ENCODE measurements at places on chromosomes 4 and X.
A peak's percentile ranks its signal among the peaks of the same experiment; 100 is the strongest.

GRCh38 chr4:87521757-87522374 lies 7.3 kb downstream of the SPARCL1 start:
- no peak for DNase-seq

DNA sequence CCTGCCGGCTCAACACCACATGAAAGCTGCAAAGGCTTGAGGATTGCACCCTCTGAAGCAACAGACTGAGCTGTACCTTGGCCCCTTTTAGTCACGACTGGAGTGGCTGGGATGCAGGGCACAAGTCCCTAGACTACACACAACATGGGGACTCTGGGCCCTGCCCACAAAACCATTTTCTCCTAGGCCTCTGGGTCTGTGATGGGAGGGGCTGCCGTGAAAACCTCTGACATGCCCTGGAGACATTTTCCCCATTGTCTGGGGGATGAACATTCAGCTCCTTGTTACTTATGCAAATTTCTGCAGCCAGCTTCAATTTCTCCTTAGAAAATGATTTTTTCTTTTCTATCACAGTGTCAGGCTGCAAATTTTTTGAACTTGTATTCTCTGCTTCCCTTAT lies 123.5 kb upstream of the SMARCAD1 start:
- no peak for DNase-seq

GRCh38 chr4:144179152-144179739 lies 38.7 kb upstream of the GYPA start:
- DNase-seq = no peak

- no peak for DNase-seq
Observed at GRCh38 chrX:69374569-69374968, 129.6 kb upstream of the NALF2 start.

DNA sequence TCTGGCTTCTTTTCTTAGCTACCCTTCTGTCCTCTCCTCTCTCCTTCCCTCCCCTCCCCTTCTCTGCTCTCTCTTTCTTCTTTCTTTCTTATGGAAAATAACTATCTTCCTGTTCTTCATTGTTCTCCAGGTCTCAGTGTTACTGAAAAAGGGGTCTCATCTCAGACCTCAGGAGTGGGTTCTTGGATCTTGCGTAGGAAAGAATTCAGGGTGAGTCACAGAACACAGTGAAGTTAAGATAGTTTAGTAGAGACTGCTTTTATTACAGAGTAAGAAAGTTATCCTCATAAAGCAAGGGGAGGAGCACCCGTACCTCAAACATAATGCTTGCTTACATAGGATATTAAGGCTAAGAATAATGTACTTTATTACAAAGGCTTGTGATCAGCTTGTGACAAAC lies 31.8 kb upstream of the CWH43 start:
- no peak for DNase-seq

GRCh38 chrX:103556963-103557612 lies 28.2 kb upstream of the TCEAL4 start:
- DNase-seq = no peak

DNA sequence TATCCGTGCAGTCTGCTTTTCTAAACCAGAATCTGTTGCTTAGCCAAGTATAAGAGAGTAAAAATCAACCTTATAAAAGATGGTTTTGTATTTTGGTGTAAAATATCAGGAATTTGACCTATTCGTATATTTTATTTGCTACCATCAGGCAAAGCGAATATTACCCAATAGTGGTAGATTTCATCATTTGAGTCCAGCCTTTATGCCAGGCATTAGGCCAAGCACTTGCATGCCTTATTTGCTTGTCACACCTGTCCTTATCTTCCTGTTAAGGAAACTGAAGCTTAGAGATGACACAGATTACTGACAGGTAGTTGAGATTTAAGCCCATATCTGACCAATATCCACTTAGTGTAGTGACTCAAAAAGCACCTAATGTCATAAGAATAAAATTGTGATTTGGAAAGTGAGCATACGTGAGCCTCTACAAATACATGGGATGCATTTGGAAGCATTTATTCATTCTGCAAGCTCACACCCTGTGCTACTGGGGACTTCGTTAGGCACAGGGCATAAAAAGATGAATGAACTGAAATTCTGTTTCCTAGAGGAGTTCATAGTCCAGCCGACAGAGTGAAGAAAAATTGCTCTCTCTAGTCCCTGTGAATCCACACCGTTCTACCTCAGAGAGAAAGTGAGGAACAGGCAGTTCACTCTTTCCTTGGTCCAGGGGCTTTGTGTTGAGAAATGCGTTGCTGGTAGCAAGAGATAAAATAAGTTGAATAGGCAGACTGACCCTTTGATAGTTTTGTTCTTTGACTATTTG lies 2.3 kb upstream of the RNF212 start:
- DNase-seq = no peak

DNA sequence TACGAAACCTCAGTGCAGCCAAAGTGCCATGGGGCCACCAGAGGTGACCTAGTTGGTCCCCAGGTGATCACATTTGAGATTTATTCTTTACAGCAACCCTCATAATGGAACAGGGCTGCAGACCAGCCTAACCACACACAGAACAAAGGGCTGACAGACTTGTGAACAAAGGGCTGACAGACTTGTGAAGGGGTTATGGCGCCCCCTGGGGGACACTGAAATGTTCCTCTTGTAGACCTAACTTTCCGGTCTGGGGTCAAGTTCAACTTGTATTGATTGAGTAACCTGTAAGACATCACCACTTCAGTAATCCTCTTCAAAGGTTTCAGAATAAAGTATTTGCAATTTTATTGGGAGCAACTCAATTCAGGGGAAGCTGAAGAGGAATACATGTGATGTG lies 175.9 kb upstream of the RPS6KA3 start:
- peak; percentile 55 for DNase-seq

All from stimulated activated CD8-positive, alpha-beta memory T cell treated with anti-CD3 and anti-CD28 coated beads, Interleukin-7, amount 100 ng/mL, for 1 hour (primary cell).